Stimulated activated CD4-positive, alpha-beta T cell treated with anti-CD3 and anti-CD28 coated beads, Interleukin-12 subunit alpha, Interleukin-12 subunit beta, amount 100 ng/mL, for 48 hours (primary cell): ENCODE measurements at places on chromosomes 2 and 18.
A peak's percentile ranks its signal among the peaks of the same experiment; 100 is the strongest.

GRCh38 chr2:219399716-219400478 lies 12.2 kb upstream of the DNPEP start:
- DNase-seq: no peak

GRCh38 chr2:217951091-217951490 lies 51.7 kb downstream of the TNS1 start:
- no peak for DNase-seq

- no peak for DNase-seq
These were observed 206.1 kb downstream of the RAB3GAP1 start for GRCh38 chr2:135258193-135258592.

GRCh38 chr2:20571644-20572215 lies 79.2 kb downstream of the HS1BP3 start:
- no peak for DNase-seq

- DNase-seq: no peak
These were observed 202.8 kb downstream of the PIK3C3 start for GRCh38 chr18:42157878-42158277.

GRCh38 chr2:233708942-233709341 lies 3.8 kb upstream of the UGT1A5 start:
- DNase-seq: no peak

DNA sequence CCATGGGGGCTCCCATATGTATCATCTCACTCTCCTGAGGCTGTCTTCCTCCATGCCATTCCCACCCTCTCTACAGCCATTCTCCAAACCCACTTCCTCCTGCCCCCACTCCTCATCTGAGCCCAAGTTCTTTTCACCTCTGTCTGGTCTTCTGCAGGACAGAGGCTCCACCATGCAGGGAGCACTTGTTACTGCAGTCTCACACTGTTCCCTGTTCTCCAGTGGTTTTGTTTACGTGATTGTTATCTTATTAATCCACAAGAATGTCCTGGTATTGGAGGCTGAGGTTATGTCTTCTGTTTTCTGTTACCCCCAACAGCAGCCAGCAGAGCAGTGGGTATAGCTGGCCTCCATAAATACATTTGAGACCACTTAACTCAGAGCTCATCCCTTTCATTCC lies 51.4 kb downstream of the PAX8 start:
- no peak for DNase-seq

DNA sequence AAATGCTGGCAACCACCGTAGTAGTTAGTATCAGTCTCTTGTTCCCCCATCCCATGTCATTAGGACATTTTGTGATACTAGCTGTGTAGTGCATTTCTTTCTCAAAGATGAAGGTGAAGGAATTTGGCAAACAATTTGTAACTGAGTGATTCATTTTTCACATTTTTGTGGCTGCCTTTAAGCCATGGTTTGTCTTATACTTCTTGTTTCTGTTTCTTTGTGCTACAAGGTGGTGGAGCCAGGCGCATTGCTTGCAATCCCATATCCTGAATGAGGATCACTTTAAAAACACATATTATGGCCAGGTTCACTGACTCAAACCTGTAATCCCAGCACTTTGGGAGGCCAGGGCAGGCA lies 40.6 kb downstream of the GPD2 start:
- DNase-seq: no peak

DNA sequence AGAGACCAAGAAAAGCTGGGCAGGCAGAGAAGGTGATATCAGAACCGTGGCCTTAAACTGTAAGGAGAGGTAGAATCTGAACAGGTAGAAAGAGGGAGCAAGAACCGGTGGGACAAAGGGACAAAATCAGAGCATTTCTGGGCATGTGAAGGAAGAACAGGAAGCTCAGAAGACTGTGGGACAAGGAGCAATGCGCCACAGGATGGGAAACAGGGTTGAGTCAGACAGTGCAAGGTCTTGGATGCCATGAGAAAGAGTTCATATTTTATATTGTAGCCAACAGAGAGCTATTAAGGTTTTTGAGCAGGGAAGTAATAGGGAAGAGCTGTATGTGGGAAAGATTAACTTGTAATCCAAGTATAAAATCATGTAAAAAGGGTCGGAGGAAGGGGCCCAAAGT lies 106.4 kb upstream of the UGP2 start:
- no peak for DNase-seq

DNA sequence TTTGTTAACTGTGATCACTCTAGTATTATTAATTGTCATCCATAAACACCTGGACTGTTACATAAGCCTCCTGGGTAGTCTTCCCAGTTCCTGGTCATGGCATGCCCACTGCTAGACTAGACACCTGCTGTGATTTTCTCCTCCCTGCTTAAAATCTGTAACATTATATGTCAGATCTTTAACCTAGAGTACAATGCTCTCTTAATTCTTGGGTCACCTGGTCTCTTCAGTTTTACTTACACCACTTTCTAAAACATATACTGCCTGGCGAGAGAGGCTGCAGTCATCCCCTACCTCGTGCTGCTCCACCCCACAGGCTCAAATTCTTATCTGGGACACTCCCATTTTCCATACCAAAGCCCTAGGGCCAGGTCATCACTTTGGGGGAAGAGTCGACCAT lies 161.3 kb downstream of the CDH2 start:
- no peak for DNase-seq

GRCh38 chr18:10122988-10123950 lies 209.5 kb downstream of the VAPA start:
- peak; percentile 14 for DNase-seq

- DNase-seq: no peak
These were observed 20.7 kb upstream of the DNAH6 start for GRCh38 chr2:84495539-84496146.

DNA sequence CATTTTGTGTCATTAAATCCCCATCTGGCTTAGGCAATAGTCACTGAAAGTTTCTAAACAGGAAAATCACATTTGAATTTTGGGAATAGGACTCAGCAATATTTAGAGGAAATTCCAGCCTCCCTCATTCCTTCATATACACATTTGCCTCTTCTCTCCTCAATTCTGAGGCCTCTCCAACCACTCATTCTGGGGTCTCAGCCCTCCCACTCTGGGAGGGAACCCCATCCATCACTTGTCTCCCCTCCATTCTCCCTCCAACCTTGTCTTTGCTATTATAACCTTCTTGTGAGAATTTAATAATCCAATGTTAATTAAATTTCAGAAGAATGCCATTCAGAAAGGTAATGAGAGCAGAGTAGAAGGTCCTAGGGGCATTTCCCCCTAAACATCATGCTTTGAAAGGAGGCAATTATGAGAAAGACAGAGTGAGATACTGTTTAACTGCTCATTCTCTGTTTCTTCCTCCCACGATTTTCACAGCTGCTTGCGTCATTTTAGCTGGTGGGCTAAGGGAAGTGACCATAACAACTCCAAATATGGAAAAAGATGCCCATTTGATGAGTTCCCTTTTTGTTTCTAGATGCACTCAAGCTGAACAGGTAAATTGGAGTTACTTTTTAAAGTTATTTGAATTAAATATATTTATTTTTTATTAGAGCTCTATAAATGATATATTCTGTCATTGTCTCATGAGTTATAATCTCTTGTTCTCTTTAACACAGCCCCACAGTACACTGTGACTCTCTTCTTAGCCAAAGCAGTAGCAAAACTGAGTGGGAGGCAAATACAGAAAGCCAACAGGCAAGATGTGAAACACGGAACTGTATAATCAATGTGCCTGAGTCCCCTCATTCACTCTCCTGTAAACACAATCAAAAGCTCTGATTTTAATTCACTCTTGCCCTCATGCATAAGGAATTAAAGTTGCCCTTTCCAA lies 135.1 kb downstream of the DLGAP1 start:
- no peak for DNase-seq

DNA sequence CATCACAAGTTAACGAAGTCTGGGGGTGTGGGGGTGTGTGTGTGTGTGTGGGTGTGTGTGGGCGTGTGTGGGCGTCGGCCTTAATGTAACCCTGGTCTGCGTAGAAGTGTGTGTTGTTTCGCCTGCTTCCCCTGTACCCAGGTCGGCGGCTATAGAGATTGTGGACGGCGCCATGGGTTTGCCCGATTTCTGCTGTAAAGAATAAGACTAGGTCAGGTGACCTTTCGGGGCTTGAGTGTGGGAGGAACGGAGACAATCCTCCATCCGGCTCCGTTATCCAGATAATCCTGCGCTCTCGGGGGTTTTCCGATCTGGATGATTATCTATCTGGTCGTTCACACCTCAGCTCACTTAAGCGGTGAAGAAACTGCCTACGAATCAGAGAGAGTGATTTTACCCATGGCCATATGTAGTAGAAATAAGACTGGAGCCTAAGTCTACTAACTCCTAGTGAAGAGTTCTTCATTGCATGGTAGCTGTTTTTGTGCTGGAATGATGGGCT lies 543 bp downstream of the HADHB start:
- peak; percentile 32 for DNase-seq

DNA sequence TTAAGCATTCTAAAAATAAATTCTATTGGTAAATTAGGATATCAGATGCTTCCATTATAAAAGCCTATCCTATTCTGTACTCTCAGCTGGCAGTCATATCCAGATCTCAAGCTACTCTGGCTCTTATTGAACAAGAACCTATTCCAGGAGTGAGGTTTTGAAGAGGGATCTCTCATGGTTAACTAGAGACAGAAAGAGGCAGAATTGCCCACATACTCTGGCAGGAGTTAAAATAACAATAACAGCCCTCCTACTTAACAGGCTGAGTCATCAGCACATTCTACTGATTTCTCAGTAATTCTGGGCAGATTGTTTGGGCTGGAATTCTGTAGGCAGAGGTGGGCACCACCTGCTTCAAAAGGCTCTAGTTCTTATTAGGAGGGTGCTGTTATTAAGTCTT lies 142.0 kb upstream of the UNC80 start:
- no peak for DNase-seq

GRCh38 chr2:64275174-64275466 lies 130.9 kb upstream of the PELI1 start:
- no peak for DNase-seq

- peak; percentile 64 for DNase-seq
These were observed 115.0 kb downstream of the SPTBN1 start for GRCh38 chr2:54570925-54571694.

DNA sequence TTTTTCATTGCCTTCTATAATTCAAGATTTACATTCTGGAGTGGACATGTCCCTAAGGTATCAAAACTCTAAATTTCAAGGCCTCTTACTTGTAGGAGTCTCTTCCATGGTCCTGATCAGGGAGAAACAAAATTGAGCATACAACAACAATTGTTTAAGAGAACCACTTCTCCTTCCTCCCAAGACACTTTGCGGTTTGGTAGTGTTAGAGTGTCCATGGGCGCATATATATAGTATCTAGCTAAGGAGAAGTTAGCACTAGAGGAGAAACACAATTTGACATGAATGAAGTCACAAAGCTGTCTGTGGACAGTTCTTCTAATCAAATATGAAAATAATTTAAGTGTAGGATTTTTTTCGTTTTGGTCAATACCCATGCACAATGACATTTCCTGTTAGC lies 349.1 kb upstream of the MAP2 start:
- DNase-seq: no peak

DNA sequence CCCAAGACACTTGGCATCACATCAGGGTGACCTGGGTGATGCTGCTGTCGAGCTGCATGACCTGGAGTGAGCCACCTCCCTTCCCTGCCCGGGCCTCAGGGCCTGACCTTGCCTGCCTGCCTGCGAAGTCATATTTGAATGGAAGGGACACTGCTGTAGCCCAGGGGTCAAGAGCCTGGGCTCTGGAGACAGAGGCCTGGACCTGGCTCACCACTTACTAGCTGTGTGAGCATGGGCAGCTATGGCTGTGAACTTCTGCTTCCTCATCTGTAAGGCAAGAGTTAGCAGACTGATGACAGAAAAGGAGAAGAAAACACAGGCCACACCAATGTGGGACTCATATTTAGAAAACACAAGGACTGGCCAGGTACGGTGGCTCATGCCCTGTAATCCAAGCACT lies 118.7 kb downstream of the ZFP36L2 start:
- no peak for DNase-seq
